Stimulated activated CD4-positive, alpha-beta T cell treated with anti-CD3 and anti-CD28 coated beads, Interleukin-12 subunit alpha, Interleukin-12 subunit beta, amount 100 ng/mL, for 24 hours (primary cell): ENCODE measurements at places on chromosomes 12 and 14.

- no peak for DNase-seq
These were observed 83.8 kb upstream of the CLEC14A start for GRCh38 chr14:38339696-38340095.

DNA sequence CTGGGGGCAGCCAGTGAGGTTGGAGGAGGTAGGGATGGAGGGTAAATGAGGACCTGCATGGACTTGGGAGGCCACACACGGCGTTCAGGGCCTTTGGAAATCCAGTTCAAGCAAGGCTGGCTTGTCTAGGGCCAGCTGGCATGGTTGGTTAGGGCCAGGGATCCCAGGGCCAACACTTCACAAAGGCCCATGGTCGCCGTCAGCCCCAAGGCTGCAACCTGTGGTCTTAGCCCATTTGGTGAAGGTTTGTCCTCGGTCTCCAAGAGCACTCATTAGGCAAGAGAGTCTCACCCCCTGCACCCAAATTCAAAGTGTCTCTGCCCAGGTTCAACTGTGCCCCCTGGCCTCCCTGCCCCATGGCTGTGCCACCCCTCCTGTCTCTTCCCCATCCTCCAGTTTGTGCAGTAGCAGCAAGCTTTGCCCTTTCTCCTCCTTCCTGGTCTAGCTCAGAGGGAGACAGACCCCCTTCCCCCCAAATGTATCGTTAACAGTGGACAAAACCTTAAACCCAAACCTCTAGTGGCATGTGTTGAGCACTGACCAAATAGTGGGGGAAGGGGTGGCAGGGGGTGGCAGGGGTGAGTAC lies 94.1 kb downstream of the NINJ2 start:
- DNase-seq = no peak

GRCh38 chr12:19454837-19455236 lies 15.5 kb downstream of the AEBP2 start:
- no peak for DNase-seq

DNA sequence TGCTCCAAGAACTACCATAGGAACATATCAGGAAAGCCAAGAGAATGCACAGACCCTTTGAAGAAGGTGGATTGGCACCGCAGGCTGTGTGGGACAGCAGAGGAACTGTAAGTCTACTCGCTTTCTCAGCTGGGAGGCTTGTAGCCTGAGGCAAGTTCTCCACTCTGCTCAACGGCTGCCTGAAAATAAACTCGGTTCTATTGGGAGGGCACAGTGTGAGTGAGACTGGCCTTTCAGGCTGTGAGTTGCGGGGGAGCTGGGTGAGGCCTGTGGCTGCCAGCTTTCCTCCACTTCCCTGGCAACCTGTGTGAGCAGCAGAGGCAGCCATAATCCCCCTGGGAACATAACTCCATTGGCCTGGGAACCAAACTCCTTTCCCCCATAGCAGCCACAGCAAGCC lies 132.1 kb downstream of the ANKS1B start:
- DNase-seq = no peak

GRCh38 chr12:131984334-131984733 lies 34.6 kb downstream of the EP400 start:
- no peak for DNase-seq

DNA sequence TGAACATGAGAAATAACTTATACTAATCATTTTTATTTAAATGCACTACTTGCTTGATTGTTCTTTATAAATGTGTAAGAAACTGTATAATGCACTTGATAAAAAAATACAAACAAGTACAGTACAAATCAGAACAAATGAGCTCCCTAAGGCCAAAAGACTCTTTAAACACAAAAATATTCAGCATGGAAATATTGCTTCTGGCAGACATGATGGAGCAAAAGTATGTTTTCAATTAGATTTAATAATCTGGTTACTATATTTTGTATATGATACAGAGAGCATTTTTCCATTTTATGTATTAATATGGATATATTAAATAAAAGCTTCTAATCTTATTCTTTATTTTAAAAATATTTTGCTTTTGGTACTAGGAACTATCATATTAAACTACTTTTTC lies 800.2 kb upstream of the LRFN5 start:
- DNase-seq = no peak

DNA sequence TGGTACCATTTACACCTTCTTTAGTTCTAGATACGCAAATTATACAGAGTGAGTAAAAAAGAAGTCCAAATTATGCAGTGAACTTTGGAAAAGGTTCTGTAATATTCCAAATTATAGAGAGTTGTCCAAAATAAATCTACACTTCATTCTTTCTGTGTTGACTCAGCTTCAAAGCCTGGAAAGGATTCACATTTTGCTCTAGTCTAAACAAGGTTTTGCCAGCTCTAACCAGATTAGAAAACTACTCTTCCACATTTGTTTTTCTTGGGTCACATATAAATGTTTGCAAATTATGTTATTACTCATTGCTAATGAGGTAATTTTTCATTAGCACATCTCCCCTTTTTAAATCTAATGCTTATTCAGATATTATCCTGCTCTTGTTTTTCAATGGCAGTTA lies 1562.4 kb upstream of the SEL1L start:
- DNase-seq = no peak

DNA sequence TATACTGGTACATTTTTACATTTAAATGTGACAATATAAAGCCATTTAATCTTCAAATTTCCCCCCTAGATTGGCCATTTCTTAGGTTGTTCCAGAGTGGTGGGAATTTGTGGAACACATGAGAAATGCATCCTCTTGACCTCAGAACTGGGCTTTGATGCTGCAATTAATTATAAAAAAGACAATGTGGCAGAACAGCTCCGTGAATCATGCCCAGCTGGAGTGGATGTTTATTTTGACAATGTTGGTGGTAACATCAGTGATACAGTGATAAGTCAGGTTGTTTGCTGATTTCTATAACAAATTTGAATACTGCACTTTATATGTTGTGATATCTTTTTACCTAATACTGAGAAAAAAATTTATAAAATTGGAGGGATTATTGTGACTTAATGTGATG lies 7.6 kb upstream of the ZNF410 start:
- no peak for DNase-seq

GRCh38 chr12:128843538-128843937 lies 9.7 kb upstream of the GLT1D1 start:
- DNase-seq = no peak

- no peak for DNase-seq
These were observed 62.5 kb downstream of the MED13L start for GRCh38 chr12:116215023-116215422.

- no peak for DNase-seq
These were observed 8.2 kb downstream of the IPO8 start for GRCh38 chr12:30687265-30687986.

- no peak for DNase-seq
These were observed 55.5 kb upstream of the PARP11 start for GRCh38 chr12:3928538-3929184.
